Astrocyte of the hippocampus (primary cell): ENCODE measurements at places on chromosomes 2 and 18.

- DNase-seq, result no peak
Observed at GRCh38 chr2:240602266-240603050, 15.9 kb downstream of the CAPN10 start.

DNA sequence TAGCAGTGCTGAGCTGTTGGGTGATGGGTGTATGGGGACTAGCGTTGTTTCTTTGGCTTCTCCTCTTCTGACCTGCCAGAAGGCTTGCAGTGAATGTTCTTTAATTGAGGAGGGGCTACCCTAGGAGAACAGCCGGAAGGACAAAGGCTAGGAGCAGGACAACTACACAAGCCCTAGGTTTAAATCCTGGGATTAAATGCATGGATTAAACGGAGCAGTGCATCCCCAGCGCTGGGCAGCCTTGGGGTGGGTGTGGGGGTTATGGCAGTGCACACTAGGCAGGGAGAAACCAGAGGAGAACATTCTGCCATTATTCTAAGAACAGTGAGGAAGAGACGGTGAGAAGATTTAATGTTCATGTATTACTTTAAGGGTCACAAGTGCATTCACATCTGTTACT is 86.4 kb upstream of the MCFD2 start:
- DNase-seq, result no peak

DNA sequence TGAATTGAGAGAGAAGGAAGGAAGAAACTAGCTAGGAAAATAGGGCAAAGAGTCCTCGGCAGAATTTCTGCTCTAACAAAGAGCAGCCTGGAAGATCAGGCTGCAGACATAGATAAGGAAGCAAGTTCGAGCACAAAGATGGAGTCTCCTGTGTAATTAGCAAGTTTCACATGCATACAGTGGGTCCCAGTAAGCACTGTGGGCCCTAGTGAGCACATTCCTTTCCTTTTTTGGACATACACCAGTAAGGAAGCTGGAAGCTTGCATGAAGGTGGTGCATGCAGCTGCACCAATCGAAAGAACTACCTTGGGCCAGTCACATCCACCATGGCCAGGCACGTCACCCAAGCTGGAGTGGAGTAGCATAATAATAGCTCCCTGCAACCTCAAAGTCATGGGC is 109.7 kb downstream of the NOL4 start:
- peak; percentile 11 for DNase-seq

DNA sequence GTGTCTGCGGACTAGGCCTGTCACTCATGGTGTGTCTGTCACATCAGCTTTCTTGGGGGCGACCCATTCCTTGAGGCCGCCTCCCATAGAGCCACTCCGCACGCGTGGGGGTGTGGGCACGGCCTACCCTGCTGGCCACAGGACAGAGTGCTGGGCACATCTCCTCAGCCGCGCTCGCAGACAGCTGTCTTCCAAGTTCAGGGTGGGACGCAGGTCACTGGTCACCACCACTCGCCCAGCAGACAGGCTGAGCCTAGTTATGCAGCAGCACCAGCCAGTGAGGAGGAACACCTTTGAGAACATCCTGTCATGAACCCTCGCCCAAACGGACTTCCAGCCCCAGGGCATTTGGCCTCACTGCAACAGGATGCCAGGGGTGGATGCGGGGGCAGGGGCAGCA is 30.8 kb upstream of the BIN1 start:
- DNase-seq, result no peak

GRCh38 chr18:34838669-34839068 is 128.6 kb downstream of the DTNA start:
- no peak for DNase-seq

DNA sequence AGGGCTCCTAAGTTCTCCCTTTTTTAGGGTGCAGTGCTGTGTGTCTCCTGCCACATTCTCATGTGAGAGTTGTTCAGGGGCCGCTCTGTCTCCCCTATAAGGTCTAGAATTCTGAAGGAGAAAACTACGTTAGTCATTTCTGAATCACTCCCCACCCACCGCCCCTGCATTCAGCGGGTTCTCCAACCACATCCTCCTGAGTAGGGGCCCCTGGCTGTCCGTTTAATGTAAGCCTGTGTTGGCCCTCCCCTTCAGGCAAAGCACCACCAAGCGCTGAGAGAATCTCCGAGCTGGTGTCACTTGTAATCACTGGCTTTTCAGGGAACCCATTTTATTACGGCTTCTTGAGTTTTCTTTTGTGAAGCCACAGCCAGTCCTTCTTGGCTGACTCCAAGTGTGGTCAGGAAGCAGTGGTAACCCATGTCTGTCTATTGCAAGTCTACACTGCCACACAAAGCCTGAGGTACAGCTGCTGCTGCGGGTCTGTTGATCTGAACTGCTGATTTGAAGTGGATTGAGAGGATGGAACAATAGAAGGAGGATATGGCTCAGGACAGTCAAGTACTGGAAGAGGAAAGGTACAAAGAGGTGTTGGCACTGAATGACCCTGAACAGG is 16.9 kb downstream of the LCT start:
- peak; percentile 67 for DNase-seq

DNA sequence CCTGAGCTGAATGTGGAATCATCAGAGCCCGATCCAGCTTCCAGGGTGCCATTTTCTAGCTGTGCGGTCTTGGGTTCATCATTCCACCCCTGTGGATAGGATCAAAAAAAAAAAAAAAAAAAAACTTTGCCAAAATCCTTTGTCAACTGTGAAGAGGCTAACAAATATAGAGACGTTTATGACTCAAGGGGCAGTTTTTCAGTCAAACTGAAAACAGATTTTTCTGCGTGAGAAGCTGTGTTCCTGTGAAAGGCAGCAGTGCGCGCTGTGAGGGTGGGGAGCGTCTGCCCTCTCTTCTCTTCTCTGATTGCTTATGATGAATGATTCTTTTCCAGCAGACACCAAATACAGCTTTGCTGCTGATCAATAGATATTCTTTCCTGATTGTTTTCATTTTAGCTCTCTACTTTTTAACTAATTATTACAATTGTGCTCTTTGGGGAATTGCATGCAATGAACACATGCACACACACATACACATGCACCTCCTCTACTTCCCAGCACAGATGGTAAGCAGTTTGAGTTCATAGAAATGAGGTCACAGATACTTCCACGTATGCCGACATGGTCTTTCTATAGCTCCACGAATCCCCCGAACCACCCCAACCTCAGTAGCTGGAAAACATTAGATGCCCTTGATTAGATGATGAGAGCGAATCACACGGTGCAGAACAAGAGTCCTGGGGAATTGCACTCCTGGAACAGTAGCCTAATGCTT is 175.4 kb downstream of the NRP2 start:
- DNase-seq, result no peak

DNA sequence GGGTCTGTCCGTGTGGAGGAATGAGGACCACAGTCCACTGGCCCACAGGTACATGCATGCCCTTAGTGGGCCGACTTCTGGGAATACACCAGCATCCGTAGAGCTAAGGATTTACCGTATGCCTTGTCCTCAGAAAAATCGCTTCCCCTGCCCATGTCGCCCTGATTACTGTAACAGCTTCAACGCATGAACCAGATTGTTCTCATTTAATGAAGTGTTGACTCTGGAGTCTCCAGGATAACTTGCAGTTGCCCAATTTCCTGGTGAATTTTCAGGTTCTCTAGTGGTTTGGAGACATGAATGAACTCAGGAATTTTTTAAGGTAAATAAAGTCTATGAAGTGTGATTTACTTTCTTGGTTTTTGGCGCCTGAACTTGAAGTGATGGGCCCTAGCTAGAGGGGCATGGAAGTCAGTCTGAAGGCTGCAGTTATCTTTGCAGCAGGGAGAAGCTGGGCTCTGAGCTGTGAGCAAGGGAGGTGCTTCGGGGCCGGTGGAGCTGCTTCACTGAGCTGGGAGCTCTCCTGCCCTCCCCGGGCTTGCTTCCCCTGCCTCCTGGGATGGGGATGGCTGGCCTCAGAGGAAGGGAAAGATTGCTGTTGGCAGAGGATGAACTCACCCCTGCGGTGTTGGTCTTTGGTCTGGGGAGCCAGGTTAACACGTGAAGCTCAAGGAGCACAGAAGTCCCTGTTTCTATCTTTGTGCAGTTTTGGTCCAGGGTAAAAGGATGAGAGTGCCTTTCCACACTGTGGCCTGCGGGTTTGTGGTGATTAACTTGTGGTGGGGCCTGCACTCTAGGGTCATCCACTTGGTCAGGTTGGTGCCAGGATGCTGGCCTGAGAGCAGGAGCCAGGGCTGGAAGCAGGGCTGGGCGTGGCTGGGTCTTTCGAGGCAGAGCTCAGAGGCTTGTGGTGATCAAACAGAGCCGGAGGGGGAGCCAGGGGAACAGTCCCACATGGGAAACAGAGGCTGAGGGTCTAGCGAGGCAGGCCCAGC is 28.1 kb downstream of the TCF7L1 start:
- peak; percentile 59 for DNase-seq

DNA sequence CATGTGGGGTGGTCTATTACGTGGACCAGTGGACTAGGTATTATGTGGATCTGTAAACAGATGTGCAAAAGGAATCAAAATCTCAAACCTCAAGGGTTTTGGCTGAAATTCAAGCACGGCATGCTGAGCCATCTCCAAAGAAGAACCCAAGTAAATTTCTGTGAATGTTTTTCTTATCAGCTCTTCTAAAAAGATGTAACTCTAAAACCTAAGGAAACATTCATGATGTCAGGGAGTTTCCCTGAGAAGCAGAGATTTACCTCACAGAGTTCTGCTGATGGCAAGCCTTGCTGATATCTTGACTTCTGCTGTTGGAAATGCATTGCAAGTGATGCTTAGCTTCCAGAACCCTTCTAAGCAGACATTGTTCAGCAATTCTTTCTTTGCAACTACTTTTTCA is 21.6 kb downstream of the DSG4 start:
- no peak for DNase-seq

- no peak for DNase-seq
Observed at GRCh38 chr2:25548601-25549000, 124.8 kb downstream of the DTNB start.

DNA sequence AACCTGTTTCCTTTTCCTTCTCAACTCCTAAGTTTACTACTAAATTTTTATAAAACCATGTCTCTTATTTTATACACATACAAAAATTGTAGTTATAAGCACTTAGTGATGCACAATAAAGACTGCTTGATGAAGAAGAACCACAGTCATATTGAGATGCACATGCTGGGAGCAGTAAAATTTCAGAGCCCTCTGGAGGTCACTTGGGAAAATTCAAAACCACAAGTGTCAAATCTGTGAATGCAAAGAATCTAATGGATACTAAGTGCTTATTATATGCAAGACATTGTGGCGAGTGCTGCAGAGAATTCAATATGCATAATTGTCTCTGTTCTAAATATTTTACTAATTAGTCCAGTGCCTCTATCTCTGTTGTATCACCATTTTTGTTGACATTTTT is 180.5 kb downstream of the VWC2L start:
- no peak for DNase-seq

GRCh38 chr18:21911551-21911950 is 171.0 kb downstream of the MIB1 start:
- DNase-seq, result no peak

- peak; percentile 41 for DNase-seq
Observed at GRCh38 chr2:75079575-75079974, 119.7 kb downstream of the TACR1 start.

- DNase-seq, result no peak
Observed at GRCh38 chr2:31163011-31163539, 24.8 kb upstream of the GALNT14 start.

- no peak for DNase-seq
Observed at GRCh38 chr2:67216103-67216502, 181.0 kb upstream of the ETAA1 start.

GRCh38 chr2:44533508-44533907 is 171.8 kb downstream of the CAMKMT start:
- no peak for DNase-seq

- DNase-seq, result no peak
Observed at GRCh38 chr2:42096869-42097591, 49.2 kb downstream of the PKDCC start.

- no peak for DNase-seq
Observed at GRCh38 chr2:201452922-201453643, 1.5 kb downstream of the STRADB start.

- no peak for DNase-seq
Observed at GRCh38 chr2:235599596-235600338, 105.9 kb downstream of the AGAP1 start.

GRCh38 chr2:31110998-31111397 is 27.2 kb downstream of the GALNT14 start:
- no peak for DNase-seq

DNA sequence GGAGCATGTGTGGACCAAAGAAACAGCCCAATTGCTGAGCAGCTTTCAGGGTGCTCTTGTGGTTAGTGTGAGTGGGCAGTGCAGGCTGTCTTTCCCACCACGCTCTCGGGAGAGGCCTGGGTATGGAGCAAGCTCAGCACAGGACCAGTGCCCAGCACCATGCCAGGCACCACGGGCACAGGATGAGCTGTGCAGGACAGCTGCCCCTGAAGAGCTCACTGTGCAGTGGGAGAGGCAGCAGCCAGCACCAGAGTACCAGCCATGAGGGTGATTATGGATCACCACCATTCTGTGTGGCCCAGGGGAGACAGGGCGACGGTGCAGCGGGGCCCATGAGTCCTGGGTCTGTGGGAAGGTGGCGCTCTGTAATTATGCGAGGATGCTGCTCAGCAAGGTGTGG is 29.7 kb upstream of the FAHD2A start:
- no peak for DNase-seq

- DNase-seq, result peak; percentile 46
Observed at GRCh38 chr2:9163306-9164111, 43.1 kb upstream of the ASAP2 start.

- no peak for DNase-seq
Observed at GRCh38 chr2:29015701-29016470, 34.8 kb downstream of the TOGARAM2 start.

DNA sequence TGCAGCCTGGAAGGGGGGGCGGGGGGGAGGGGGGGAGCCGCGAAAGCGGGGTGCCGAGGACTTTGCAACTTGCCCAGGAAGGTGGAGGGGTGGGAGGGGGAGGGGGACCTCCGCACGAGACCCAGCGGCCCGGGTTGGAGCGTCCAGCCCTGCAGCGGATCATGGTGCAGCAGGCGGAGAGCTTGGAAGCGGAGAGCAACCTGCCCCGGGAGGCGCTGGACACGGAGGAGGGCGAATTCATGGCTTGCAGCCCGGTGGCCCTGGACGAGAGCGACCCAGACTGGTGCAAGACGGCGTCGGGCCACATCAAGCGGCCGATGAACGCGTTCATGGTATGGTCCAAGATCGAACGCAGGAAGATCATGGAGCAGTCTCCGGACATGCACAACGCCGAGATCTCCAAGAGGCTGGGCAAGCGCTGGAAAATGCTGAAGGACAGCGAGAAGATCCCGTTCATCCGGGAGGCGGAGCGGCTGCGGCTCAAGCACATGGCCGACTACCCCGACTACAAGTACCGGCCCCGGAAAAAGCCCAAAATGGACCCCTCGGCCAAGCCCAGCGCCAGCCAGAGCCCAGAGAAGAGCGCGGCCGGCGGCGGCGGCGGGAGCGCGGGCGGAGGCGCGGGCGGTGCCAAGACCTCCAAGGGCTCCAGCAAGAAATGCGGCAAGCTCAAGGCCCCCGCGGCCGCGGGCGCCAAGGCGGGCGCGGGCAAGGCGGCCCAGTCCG is 540 bp downstream of the SOX11 start:
- peak; percentile 82 for DNase-seq

GRCh38 chr2:62593825-62594224 is 87.8 kb upstream of the TMEM17 start:
- DNase-seq, result no peak

GRCh38 chr2:72917138-72917876 is at the start of gene EMX1:
TSS of gene EMX1 (plus strand) at chr2:72917519. CDS start at chr2:72917853, 334 bp downstream.
- peak; percentile 74 for DNase-seq
